ENCODE measurements at places on chromosomes 13 and 19.

DNA sequence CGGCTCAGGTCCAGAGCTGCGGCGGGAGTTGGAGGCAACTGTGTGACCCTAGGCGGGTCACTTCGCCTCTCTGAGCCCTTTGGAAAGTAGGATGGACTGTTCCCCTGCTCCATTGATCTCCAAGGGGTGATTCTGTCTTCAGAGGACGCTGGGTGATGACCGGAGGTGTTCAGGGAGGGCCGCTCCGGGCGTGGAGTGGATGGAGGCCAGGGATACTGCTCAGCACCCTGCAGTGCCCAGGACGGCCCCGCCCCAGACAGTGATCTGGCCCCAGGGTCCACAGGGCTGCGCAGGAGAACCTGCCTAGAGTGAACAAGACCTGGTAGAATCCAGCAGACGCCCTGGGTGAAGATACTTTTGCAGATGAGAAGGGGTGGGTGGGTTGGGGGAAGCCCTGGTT is 7.0 kb downstream of the NCLN start:
- no peak for DNase-seq

DNA sequence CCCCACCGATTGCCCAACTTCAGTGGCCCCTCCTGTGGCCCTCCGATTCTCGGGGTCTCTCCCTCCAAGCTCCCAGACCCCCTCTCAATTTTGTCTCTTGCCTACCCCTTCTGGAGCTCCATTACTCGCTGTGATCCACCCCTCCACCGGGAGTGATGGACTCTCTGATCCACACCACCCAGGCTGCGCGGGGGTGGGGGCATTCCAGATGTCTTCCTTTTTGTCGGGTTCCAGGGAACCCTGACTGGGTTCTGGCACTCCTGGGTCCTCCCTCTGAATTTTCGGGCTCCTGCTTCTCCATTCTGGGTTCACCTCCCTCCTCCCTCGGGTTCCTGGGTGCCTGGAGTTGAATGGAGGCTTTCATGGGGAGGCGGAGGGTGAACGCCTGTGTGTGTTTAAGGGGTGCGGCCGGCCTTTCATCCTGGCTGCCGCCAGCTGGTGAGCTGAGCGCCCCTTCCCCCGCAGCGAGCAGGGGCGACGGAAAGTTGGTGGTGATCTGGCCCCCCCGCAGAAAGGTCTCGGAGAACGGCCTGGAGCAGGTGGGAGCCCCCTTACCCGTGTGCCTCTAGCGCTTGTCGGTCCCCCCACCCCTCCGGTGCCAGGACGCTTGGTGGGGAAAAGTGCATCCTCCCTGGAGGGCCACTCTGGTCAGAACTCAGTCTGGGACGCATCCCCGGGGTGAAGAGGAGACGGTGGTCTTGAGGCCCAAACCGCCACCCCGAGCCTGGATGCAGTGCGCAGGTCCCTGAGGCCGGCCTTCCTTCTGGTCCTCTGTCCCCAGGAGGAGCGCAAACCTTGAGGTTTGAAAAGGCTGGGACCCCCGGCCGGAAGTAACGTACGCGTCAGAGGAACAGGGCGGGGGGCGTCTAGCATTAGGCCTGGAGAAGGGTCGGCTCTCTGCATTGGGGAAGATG is 1.6 kb downstream of the MISP3 start:
- peak; percentile 38 for DNase-seq

GRCh38 chr13:91189506-91189905 is 158.0 kb upstream of the MIR17HG start:
- DNase-seq: no peak

DNA sequence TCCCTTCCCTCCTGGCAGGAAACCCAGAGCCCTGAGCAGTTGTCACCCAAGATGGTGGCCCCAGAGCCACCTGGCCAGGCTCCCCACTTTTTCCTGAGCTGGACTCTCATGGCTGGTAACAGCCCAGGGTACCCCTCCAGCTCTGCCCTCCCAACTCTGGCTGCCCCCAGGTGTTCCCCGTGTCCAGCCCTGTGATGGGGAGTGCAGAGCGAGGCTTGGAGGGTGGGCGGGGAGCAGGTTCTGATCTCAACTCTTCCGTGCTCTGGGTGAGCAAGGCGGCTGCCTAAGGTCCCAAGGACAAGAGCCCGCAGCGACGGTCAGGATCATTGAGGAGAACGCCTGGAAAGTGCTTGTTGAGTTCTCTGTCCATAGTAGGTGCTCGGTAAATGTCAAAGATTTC is 54.7 kb upstream of the GAS6 start:
- no peak for DNase-seq

DNA sequence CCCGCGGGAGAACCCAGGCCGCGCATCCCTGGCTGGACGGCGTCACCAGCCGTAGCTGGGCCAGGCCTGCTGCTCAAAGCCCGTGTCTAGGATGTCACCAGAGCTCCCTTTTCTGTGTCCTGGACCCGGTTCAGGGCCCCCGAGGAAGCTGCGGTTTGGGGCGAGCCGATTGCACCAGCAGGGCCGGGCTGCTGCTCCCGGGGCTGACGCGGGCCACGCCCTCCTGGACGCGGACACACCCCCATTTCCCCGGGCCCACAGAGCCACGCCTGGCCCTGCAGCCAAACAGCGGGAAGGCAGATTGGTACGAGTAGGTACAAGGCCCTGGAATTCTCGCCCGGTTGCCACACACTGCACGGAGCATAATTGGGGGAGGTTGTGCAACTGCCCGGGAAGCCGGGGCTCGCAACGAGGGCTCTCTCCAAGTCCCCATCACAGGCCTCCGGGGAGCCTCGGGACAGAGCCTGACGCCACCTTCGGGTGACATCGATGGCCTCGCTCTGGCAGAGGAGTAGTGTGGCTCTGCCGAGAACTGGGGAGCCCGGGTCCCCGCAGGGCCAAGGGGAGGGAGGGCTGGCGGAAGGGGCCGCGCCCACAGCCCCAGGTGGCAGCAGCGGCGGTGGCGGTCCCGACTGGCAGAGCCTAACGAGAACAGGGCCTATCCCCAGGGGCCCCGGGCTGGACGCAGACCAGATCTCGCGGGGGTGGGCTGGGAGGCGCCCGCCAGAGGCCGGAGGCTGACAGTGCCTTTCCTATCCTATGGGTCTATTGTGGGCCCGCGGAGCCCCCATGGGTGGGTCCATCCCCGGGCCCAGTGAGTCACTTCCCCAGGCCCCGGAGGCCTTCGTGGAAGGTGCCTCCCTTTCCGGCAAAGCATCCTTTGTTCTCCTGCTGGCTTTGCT is 23.5 kb downstream of the KCTD15 start:
- peak; percentile 85 for DNase-seq

DNA sequence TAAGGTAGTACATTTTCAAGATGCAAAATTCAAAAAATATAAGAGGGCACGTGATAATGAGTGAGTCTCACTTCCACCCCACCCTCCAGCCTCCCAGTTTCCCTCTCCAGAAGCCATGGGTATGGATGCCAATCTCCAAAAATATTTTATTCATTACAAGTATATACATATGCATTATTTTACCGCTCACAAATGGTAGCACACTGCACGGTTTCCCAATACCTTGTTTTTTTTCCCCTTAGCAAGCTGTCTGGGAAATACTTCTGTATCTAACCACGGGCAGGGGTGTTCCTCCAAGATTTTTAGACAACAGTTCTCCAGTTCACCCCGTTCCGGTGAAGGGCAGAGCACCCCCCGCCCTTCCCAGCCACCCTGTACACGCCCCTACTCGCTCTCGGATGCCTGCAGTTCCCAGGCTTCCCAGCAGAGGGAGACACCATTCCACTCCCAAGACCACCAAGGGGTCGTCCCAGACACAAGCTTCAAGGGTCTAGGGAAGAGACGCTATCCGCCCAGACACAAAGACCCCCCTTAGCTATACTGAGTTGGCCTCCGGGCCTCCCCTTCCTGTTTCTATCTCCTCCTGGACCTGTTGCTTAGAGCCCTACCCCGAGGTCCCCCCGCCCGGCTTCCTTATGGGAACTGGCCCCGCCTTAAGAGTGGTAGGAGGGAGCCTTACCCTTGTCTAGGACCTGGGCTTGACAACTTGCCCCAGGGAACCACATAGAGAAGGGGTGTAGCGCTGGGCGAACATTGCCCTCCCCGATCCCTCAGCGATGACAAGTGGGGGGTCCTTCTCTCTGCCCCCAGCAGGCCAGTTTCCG is 1.1 kb upstream of the FXYD3 start:
- peak; percentile 68 for DNase-seq

- DNase-seq: peak; percentile 66
These were observed 8.9 kb downstream of the IGFL3 start for GRCh38 chr19:46115396-46116106.

GRCh38 chr19:35284153-35285094 is 2.1 kb downstream of the HAMP start:
- no peak for DNase-seq
